ENCODE measurements at places on chromosomes 2 and 18.

- no peak for DNase-seq
These were observed 510.9 kb downstream of the PARD3B start for GRCh38 chr2:205056151-205056561.

GRCh38 chr2:111172666-111173065 is 52.0 kb downstream of the BCL2L11 start:
- no peak for DNase-seq

- DNase-seq: no peak
These were observed 279.0 kb downstream of the AFF3 start for GRCh38 chr2:99863236-99863902.

GRCh38 chr2:211665299-211665698 is 873.3 kb downstream of the ERBB4 start:
- DNase-seq: no peak

GRCh38 chr2:134137182-134137611 is 116.7 kb upstream of the MGAT5 start:
- DNase-seq: no peak

- no peak for DNase-seq
These were observed 117.6 kb downstream of the DYSF start for GRCh38 chr2:71570951-71571460.

DNA sequence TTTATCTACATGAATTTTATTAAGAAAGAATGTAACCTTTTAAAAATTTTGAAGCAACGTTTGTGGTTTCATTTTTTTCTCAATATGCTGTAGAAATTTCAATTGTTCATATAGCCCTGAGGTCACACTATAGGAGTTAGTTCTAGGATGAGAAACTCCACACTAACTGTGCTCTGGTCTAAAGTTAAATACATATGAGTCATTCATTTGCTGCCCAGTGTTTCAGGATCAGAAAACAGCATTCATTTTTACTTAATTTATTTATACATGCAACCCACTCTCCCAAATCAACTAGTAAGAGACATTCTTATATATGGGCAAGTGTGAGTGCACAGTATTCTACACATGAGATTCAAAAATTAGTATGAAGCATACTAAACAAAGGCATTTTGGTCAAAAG is 137.9 kb downstream of the DOCK10 start:
- no peak for DNase-seq

DNA sequence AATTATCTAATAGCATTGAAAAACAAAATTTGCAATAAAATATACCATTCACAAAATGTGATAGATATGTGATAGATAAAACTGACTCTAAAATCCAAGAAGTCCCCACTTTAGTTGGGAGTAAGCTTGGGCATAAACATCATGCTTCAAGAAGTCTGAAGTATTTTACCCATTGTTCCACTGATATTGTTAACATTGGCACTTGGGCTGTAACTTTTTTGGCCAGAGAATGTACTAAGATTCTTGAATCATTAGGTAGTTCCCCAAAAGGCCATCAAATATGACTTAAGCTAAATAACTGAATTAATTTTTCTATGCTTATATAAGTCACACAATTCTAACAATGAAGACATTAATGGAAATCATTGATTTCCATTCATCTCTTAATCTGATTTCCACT is 413.6 kb downstream of the CDH2 start:
- no peak for DNase-seq

DNA sequence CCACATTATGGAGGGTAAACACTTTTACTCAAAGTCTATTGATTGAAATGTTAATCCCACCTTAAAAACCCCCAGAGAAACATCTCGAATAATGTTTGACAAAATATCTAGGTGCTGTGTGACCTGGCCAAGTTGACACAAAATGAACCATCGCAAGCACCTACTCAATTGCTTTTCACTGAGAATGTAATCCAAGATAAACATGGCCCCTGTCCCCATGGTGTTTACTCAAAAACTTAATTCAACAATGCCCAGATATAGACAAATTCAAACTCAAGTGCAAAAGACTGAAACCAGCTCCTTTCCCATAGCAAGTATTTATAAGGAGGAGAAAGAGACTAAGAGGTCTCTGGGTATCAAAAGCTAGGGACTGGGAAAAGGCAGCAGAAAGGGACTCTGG is 15.0 kb upstream of the ACMSD start:
- DNase-seq: no peak

DNA sequence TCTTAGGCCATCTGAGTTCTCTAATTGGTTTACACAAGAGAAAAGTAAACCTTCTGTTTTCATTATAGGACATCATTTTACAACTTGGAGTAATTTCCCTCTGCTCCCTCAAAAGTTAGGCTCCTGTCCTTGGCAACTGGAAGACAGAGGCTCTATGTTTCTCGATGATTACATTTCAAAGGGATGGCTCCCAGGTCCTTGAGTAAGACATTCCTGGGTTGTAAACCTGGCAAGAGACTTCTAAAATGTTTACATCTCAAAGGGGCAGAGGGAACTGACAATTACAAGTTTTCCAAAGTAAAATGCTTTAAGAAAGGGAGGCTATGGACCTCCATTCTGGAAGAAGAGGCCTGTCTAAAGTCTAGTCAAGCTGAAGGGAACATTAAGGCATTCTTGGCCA is 268.3 kb upstream of the REG3G start:
- no peak for DNase-seq

DNA sequence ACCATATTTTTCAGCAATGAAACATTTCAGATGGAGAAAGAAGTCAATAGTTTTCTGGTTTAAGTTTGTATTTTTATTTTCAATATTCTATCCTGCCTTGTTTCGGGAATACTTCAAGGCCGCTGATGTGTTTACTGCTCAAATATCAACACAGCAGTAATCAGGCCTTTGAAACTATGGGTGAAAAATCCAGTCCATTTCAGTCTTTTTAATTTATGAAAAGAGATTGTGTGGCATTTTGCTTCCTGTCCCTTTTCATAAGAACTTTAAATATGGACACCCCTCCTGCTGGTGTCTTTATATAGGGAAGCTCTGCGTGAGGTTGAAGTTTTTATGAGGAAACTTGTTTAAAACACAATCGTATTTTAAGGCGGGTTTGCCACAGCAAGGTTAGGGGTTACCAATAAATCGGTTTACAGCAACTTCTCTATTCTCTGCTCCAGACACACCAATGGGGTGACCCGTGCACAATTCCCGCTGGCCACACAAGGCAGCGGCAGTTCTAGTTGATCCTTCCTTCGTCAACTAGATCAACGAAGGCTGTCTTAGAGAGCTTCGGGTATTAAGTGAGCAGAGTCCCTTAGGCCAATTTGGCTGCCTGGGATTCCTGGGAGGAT is 1.2 kb upstream of the TANC1 start:
- no peak for DNase-seq

Data from CD4-positive, alpha-beta T cell treated with Interleukin-1 beta for 1 hour (primary cell).